ENCODE measurements at places on chromosomes 12 and 14. TPM values are rescaled to one million over a fixed set of nuclear protein-coding genes. Genes with fewer than 3 reads are reported as not detected.

Gene SAMD15
- total RNA-seq, result 1.8 TPM

Gene TEDC1
- 14.2 TPM for total RNA-seq

GRCh38 chr14:95200404-95200803 is 43.1 kb upstream of the DICER1 start:
- no peak for DNase-seq

- no peak for DNase-seq
Observed at GRCh38 chr14:47194055-47194454, 481.4 kb downstream of the MDGA2 start.

- DNase-seq, result no peak
Observed at GRCh38 chr12:57385586-57385985, 45.3 kb downstream of the R3HDM2 start.

Data from pulmonary artery endothelial cell (primary cell).